Lower leg skin (tissue), 4 donors: ENCODE measurements at places on chromosomes 4 and X. TPM values are rescaled to one million over a fixed set of nuclear protein-coding genes. Genes with fewer than 3 reads are reported as not detected.

The EXOC1L gene
- total RNA-seq, result not detected

The SAGE1 gene
- total RNA-seq, result not detected

The USP17L19 gene
- total RNA-seq, result not detected

The CSAG2 gene
- not detected for total RNA-seq

The FMR1NB gene
- total RNA-seq, result not detected

The G3BP2 gene
- total RNA-seq, result 60.1 TPM

The ARHGEF6 gene
- total RNA-seq, result 5.8 TPM

The CASK gene
- total RNA-seq, result 23.5 TPM

The SLC26A1 gene
- 0.19 TPM for total RNA-seq

The EVC2 gene
- 14.3 TPM for total RNA-seq

The CXXC4 gene
- 0.91 TPM for total RNA-seq

The OPRPN gene
- total RNA-seq, result not detected

The FAM9B gene
- total RNA-seq, result not detected

The TENM3 gene
- total RNA-seq, result 8.2 TPM

The GAB3 gene
- 1.8 TPM for total RNA-seq

The RIPPLY1 gene
- not detected for total RNA-seq

The SYN1 gene
- 0.61 TPM for total RNA-seq

The ADAMTS3 gene
- total RNA-seq, result 3.6 TPM

The C4orf51 gene
- total RNA-seq, result not detected

The BMX gene
- 0.38 TPM for total RNA-seq

The ASB9 gene
- not detected for total RNA-seq

The PDGFC gene
- total RNA-seq, result 24.4 TPM

The STOX2 gene
- total RNA-seq, result 12.2 TPM

The MAB21L2 gene
- total RNA-seq, result not detected

The KLHL13 gene
- 0.52 TPM for total RNA-seq

The CDX4 gene
- total RNA-seq, result not detected

The SLC10A7 gene
- 10.9 TPM for total RNA-seq

The MND1 gene
- 2.4 TPM for total RNA-seq

The PNMA5 gene
- total RNA-seq, result not detected

The TEX28 gene
- not detected for total RNA-seq

The PTCHD1 gene
- 0.13 TPM for total RNA-seq

The USP27X gene
- total RNA-seq, result 3.2 TPM

The PDGFRA gene
- total RNA-seq, result 44.4 TPM

The ARHGAP6 gene
- total RNA-seq, result 2.7 TPM

The DAPP1 gene
- total RNA-seq, result 24.5 TPM

The NOX1 gene
- not detected for total RNA-seq

The PRDX4 gene
- 57.1 TPM for total RNA-seq

The RBM46 gene
- total RNA-seq, result not detected

The F8A2 gene
- total RNA-seq, result not detected

The DCAF8L2 gene
- not detected for total RNA-seq

The RHOXF2B gene
- not detected for total RNA-seq

The PF4V1 gene
- not detected for total RNA-seq

The SMIM31 gene
- not detected for total RNA-seq

The FGF2 gene
- total RNA-seq, result 5.2 TPM

The SOX3 gene
- total RNA-seq, result not detected

The UGT2B17 gene
- not detected for total RNA-seq

The CNGA1 gene
- total RNA-seq, result 6.3 TPM

The TXK gene
- 3.3 TPM for total RNA-seq

The P2RY8 gene
- 0.81 TPM for total RNA-seq
